ENCODE measurements at places on chromosomes 2 and 18.
A peak's percentile ranks its signal among the peaks of the same experiment; 100 is the strongest.

DNA sequence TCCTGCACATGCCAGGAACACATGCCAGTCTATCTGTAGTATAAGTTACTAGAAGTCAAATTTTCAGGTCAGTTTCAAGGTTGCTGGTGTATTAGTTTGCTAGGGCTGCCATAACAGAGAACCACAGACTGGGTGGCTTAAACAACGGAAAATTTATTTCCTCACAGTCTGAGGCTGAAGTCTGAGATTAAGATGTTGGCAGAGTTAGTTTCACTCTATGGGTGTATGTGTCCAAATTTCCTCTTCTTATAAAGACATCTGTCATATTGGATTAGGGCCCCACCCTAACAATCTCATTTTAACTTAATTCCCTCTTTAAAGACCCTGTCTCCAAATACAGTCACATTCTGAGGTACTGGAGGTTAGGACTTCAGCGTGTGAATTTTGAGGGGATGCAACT, 26.5 kb downstream of the B3GNT7 start:
- DNase-seq = peak; percentile 58

GRCh38 chr2:120091436-120091835, 78.6 kb downstream of the EPB41L5 start:
- no peak for DNase-seq

GRCh38 chr2:215573496-215573895, 137.6 kb upstream of the FN1 start:
- no peak for DNase-seq

DNA sequence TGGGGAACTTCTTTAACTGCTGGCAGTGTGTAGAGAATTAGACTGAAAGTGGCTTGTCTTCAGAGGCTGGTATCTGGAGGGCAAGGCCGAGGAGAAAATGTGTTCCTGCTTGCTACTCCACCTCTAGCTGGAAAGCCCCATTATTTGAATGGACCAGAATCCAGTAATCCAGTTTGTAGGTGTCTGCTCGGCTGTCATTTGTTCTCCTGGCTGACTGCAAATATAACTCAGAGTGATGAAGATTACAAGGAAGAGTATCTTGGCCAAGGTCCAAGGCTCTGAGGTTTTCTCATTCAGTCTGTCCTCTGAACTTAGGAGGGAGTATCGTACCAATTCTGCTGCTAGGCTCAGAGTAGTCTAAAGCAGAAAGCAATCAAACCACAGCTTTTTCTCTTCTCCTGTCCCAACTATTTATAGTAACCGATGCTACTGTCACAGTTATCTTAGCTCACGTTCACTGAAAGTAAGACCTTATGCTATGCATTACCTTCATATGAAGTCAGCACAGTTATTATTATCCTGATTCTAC, 228.6 kb downstream of the SETBP1 start:
- peak; percentile 36 for DNase-seq

GRCh38 chr2:39530411-39530866, 93.4 kb upstream of the MAP4K3 start:
- DNase-seq = no peak

DNA sequence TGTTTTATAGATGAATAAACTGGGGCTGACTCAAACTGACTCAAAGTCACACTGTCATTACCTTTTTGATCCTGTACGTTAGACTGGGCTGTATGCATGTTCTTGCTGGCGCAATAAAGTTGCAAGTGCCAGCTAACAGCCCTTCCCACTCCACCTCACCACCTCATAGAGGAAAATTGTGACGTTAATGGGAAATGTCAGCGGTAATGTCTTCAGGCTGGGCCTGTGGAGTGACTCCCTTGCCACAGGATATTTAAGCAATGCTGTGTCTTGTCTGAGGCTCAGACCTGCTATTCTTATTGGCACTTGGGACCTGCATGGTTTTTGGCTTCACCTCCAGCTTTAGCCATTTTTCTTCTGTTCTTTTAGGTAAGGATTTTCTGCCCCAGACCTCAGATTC, 25.2 kb upstream of the CASP10 start:
- no peak for DNase-seq

GRCh38 chr2:167196461-167197252, 308.4 kb downstream of the XIRP2 start:
- DNase-seq = peak; percentile 69

- DNase-seq = no peak
Observed at GRCh38 chr2:198077477-198077876, 273.1 kb downstream of the PLCL1 start.

DNA sequence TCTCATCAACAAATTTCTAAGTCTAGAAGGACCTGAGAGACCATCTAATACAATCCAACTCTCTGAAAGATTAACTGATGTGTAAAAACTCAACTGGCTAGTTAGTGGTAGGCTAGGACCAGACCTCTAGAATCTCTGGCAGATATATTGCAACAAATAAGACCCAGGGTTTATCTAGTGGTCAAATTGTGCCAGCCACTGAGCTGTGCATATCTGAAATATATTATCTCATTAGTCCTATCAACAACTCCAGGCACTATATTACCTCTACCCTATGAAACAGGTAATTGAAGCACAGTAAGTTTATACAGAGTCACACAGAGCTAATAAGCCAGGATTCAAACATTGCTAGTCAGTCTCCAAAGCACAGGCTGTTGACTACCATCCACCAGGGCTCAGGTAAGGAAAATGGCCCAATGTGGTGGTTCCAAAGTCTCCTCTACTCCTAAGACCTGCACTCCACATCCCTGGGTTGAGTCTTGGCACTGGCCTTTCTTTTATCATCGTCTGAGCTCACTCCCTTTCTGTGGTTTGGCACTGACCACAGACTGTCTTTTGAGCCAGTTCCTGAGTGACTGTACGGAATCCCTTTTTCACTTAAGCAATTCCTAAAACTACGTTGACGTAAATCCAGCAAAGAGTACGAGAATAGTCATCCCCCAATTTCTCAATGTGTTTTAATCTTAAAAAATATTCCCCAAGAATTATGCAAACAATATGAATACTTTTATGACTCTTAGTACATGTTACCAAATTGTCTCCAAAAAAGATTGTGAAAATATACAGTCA, 11.9 kb upstream of the PID1 start:
- DNase-seq = no peak

DNA sequence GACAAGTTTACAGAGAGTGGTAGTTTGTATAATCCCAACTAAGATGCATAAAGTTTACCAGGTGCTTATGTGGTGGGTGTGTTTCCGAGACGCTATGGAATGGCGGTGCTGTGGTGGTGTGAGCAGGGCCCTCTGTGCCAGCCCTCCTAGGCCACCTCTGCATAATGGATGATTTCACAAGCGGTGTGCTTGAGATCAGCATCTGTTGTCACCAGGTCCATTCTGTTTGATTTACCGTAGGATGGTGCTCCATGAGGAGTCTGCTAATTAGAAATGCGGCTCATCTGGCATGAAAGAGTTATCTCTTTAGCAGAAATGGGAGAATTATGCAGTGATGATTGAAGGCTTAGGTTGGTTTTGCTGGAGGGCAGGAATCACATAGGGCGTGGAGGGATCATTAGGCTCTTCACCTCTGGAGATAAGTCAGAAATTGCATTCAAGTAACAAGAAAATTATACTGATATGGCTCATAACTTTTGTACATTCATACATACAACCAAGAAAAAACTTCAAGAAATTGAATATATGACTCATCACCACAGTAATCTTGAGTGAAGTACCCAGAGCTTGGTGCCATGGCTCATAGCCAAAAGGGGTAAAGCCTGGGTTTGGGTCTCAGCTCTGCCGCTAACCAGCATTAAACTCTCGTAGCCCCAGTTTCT, 41.4 kb downstream of the CRIM1 start:
- DNase-seq = no peak

DNA sequence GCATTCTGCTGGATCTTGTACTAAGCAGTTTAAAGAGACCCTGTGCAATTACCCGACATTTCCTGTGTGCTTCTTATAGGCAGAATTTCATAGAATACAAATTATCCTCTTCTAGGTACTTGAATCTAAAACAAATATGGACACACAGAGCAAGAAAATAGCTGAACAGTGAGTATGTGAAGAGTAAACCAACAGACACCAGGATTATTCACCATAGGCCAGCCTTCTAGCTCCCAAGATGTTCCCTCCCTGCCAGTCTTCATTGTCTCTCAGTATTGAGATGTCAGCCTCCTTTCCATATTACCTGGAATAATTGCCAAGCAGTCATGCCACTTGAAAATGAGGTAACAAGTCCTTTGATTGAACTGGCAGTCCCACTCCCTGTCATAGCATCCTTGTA, 187.1 kb downstream of the PTPRM start:
- DNase-seq = no peak

DNA sequence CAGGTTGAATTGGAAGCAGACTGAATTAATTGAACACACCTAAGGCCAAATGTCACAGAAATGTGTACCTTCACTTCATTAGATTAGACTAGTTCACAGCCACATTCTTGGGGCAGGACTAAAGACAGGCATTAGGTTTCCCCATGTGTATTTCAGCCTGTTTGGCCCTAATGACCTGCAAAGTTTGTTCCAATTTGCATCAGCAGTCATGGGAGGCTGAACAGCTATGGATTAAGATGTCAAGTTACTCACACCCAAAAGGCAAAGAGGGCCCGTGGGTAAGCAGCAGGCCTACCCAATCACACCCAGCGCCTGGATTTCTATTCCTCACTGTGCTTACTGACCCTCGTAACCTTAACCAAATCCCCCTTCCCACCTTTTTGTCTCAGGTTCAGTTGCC, 99.6 kb upstream of the RIOK3 start:
- no peak for DNase-seq

DNA sequence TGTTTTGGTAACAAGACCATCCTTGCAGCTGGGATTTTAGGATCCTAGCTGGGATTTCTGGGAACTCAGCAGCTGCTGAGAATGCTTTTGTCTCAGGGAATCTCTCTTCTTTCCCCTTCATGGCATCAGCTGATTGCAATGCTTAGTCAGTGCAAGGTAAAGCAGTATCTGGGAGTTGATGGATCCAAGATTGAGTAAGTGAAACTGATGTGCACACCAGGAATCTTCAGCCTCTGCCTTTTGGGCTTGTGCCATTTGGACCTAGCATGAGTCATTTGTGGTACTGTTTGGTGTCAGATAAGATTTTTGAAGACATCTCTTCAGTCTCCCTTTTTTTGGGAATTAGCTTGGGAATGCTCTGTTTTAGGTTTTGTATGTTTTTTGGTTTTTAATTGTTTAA, 363.3 kb upstream of the TFPI start:
- DNase-seq = no peak

- DNase-seq = no peak
Observed at GRCh38 chr2:216833061-216833460, 26.8 kb downstream of the TNP1 start.

DNA sequence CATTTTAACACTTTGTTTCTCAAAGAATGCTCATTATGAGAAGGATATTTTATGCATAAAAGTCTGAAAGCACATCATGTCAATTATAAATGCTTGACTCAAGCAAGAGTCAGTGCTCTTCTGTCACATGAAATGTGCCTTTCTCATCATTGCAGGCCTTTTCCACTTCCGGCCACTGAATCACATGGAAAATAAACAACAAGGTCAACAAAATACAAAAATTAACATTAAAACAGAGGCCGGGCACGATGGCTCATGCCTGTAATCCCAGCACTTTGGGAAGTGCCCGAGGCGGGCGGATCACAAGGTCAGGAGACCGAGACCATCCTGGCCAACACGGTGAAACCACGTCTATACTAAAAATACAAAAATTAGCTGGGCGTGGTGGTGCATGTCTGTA, 480.6 kb downstream of the SPAG16 start:
- no peak for DNase-seq

- DNase-seq = no peak
Observed at GRCh38 chr2:238901461-238902057, 53.7 kb downstream of the TWIST2 start.

DNA sequence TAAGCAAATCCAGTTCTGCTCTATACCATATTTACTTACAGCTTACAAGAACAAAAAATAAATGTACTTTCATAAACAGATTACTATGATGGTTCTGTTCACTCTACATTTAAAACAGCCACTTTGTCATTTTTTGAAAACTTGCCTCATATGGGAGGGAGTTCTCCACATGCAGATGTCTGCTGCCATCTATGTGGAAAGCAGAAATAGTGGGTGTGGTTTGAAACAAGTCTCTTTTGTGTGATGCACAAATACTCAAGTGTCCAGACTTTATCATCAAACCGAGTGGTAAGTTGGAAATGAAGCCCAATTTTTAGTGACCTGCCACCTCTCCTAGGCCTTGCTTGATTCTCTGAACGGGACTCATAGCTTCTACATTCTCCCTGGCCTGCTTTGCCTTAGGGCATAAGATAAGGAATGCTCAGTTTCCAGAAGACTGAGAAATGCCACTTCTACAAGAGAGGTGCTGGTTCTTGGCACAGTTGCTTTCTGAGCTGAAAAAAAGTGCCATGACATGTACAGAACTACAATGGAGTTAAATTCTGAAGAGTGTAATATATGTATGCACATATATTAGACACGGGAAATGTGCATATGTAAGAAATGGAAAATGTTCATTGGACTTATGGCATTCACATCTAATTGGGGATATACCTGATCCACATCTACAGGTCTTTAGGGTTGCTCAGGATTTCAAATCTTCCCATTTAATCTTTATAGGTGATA, 221.0 kb downstream of the SLC8A1 start:
- no peak for DNase-seq

- no peak for DNase-seq
Observed at GRCh38 chr2:96669539-96670215, 27.1 kb downstream of the FER1L5 start.

DNA sequence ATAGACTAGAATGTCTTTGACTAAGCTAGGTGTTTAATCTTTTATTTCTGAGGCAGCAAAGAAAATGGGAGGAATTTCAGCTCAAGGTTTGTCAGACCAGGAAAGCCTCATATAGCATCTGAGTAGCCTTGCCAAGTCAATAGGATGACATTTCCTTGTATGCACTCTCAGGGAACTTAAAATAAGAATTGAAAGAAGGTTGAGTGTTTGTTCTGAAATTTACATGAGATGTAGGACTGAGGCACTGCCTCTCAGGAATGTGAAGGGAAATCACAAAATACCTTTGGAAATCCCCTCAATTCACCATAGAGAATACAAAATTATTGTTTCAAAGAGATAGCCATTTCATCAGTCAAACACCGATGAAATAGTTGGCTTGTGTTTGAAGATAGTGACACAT, 392.0 kb upstream of the NRP2 start:
- no peak for DNase-seq

GRCh38 chr2:42032224-42032620, 15.6 kb upstream of the PKDCC start:
- DNase-seq = no peak

GRCh38 chr18:14104906-14105748, 27.1 kb downstream of the ZNF519 start:
- no peak for DNase-seq

GRCh38 chr18:45549290-45549689, 66.0 kb upstream of the SLC14A2 start:
- no peak for DNase-seq

- no peak for DNase-seq
Observed at GRCh38 chr2:37857575-37858399, 67.3 kb upstream of the RMDN2 start.

All from hematopoietic multipotent progenitor cell treated with erythropoietin and hydrocortisone succinate and interleukin-3 and kit ligand, for 6 days (in vitro differentiated cells).